ENCODE measurements at places on chromosomes 5 and 9.
A peak's percentile ranks its signal among the peaks of the same experiment; 100 is the strongest.

DNA sequence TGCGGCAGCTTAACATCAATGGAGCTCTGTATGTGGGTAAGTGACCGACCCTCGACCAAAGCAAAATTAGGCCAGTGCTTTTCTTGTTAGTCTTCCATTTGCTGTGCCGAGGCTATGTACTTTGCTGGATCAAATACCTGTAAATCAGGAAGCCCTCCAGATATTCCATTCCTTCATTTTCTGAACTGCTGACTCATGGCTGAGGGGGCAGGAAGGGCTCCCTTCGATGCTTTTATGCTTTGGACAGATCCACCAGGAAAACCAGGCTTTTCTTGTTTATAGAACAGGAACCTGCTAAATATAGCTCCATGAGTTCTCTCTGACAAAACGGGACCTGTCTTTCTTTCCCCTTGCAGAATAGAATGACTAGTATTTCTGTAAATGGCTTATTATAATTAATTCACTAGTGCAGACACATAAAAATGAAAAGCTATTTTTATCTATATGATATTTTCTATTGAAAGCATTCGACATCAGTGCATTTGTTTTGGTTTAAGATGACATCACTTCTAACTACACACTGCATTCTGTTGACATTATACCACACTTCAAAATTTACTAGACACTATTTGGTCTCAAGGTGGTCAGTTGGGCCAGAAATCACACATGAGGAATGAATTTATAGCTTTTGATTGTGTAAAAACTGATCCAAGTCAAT lies 93.3 kb downstream of the LIFR start:
- DNase-seq, result no peak

- peak; percentile 54 for DNase-seq
Observed at GRCh38 chr5:141420855-141421488, at the start of gene PCDHGA11. Gene PCDHGA11 (plus strand): TSS chr5:141421051. CDS start chr5:141421228, 177 bp downstream.

DNA sequence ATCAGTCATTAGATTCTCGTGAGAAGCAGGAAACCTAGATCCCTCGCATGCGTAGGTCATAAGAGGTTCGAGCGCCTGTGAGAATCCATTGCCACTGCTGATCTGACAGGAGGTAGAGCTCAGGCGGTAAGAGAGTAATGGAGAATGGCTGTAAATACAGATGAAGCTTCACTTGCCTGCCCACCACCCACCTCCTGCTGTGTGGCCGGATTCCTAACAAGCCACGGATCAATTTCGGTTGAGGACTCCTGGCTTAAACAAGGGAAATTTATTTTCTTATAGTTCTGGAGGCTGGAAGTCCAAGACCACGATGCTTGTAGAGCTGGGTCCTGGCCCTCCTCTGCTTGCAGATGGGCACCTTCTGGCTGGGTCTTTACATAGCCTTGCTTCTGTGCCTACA lies 200.4 kb downstream of the PCSK5 start:
- DNase-seq, result no peak

DNA sequence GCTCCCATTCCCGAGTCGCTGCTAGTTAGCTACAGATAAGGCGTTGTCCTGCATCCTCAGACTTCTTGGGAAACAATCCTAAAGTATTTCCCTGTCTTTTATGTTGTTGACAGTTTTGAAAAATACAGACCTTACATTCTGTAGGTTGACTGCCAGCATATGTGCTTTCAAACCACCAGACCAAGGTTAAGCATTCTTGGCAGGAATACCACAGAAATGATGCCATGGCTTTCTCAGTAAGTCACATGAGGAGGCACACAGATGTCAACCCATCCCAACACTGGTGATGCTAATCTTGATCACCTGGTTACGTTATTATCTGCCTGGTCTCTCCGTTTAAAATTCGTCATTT lies 871 bp downstream of the GLE1 start:
- no peak for DNase-seq

- no peak for DNase-seq
Observed at GRCh38 chr5:59193616-59194319, 610.9 kb downstream of the RAB3C start.

GRCh38 chr5:78587775-78588291 lies 60.7 kb downstream of the LHFPL2 start:
- DNase-seq, result no peak

DNA sequence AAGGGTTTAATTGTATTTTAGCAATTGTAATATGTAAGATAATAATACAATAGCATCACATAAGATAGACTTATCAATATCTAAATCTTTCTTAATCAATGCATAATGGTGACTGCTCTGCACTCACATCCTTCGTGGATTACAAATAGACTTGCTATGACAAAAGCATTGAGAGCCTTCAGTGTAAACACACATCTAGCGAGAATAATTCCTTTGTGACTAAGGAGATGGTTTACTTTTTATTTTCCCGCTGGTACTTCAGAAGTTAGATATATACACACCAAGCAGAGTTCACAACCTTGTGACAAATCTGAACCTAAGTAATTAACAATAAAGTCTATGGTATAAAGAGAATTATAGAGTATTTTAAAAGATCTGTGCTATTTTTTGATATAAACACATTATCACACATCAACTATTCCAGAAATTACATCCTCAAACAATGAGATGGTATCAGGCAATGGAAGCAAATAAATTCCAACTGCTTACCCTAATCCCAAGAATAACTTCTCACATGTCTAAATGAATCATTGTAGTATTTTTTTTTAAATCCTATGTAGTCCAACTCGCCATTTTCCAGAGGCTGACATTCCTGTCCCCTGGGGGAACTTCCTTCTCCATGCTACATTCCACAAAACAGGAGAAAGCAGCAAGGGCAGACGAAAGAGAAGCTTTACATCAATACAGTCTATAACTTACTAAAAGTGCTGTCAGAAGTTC lies 51.2 kb downstream of the MAPKAP1 start:
- DNase-seq, result no peak

DNA sequence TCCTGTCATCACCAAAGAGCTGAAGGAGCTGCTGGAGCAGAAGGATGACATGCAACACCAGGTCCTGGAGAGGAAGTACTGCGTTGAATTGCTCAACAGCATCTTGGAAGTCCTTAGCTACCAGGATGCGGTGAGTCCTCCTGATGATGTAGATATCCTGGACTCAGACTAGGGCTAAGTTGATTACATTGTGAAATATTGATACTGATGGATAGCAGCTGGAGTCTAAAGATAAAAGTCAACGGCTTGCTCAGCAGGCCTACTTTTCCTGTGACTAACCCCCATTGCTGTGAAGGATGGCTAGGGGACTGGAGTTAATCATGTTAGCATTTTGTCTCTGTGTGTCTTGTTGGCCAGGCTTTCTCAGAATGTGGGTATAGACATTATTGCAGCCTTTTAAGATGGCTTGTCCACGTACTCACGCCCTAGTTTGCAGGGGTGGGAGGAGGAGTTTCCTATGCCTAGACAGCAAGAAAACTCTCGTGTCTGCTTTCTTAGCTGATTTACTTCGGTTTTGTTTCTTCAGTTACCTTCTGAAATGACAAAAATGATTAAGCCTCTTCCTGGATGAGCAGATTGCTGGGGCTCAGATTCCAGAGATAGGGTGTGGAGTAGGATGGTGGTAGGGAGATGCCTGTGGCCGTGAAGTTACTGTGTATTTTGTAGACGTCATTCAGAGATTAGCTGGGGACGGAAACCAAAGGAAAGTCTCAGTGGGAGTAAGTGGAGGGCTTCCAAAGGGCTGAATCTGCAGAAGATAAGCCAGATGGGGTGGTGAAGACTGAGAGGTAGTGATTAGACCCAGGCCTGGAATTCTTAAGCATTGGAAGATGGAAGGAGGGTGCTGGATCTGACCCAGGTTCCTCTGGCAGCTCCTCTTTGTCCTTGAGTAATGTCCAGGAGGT lies 166.3 kb downstream of the DOCK2 start:
- DNase-seq, result no peak

- no peak for DNase-seq
Observed at GRCh38 chr5:125148706-125149105, 402.3 kb upstream of the ZNF608 start.

- DNase-seq, result no peak
Observed at GRCh38 chr5:105754056-105754455, 1916.7 kb downstream of the EFNA5 start.

- no peak for DNase-seq
Observed at GRCh38 chr9:72948575-72949243, 4.1 kb downstream of the ALDH1A1 start.

GRCh38 chr9:34863426-34863825 lies 94.7 kb upstream of the PHF24 start:
- no peak for DNase-seq

DNA sequence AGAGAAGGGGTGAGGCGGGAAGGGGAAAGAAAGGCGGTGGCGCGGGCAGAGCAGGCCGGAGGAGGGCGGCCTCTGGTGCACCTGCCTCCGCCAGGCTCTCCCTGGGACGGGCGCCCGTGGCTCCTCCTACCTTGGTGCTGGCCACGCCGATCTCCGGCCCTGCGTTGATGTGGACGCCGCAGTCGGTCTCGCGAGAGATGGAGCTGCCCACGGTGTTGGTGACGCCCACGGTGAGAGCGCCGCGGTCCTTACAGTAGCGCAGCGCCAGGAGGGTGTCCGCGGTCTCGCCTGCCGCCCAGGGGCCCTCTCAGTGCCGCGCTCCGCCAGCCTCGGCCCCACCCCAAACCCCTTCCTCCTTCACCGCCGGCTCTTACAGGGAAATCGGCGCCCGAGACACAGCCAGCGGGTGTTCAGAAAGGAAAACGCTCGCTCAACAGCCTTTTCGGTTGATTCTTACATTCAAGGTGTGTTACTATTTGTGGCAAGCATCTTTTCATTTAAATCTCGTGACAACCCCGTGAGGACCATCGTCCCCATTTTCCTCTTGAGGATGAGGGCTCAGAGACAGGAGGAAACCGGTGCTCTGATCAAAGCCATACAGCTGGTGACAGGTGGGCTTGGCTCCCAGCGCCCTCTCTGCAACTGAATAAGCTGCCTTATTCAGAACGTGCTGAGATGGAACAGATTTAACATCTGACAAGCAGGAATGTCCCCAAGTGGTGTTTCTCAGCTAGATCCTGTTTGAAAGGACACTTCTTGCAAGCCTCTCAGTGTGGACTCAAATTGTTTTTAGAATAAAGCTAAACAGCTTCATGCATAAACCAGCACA lies 22.0 kb upstream of the MAPK9 start:
- peak; percentile 34 for DNase-seq

- no peak for DNase-seq
Observed at GRCh38 chr9:72635197-72635596, 113.8 kb downstream of the TMC1 start.

DNA sequence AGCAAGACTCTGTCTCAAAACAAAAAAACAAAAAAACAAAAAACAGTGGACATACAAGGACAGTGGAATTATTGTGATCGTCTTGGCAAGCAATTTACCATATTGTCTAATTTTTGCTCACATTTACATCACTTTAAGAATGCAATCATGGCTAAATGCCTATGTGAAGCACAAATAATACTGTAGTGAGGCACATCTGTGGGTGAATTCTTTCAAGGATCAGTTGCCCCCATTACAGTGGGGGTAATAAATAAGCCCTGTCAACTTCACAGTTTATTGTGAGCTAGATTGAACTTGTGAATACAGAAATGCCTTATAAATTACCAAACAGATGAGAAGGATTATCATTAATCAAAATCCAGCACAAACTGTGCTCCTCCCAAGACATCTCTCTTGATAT lies 150.2 kb upstream of the PAPPA start:
- DNase-seq, result no peak

DNA sequence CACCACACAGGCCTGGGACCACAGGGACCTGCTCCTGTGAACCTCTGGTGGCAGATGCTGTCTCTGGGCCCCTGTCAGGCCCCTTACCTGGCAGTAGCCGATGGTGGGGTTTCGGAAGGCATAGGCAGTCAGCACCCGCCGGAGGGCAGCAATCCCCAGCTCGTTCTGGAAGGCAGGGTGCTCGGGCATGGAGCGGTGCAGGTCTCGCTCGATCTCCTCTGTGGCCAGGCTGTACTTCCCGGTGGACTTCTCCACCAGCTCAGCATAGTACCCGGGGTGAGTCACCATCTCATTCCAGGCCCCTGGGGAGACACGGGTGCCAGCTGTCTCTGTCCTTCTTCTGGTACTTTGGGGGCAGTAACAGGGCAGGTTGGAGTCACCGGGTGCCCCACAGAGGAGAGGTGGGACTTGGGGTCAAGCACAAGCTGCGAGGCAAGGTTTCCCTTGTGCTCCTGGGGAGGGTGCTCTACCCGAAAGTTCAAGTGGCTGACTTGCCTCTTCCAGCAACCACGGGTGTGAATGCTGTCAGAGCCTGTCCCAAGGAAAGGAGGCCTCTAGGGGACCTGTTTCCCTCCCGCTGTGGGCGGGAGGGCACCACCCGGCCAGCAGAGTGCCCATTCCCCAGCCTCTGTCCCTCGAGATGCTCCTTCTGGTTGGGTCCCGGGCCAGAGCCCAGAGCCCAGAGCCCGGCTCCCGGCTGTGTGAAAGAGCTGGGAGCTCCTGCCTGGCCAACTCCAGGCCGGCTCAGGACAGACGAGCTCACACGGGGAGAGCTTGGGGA lies 19.8 kb upstream of the MRNIP start:
- DNase-seq, result no peak

DNA sequence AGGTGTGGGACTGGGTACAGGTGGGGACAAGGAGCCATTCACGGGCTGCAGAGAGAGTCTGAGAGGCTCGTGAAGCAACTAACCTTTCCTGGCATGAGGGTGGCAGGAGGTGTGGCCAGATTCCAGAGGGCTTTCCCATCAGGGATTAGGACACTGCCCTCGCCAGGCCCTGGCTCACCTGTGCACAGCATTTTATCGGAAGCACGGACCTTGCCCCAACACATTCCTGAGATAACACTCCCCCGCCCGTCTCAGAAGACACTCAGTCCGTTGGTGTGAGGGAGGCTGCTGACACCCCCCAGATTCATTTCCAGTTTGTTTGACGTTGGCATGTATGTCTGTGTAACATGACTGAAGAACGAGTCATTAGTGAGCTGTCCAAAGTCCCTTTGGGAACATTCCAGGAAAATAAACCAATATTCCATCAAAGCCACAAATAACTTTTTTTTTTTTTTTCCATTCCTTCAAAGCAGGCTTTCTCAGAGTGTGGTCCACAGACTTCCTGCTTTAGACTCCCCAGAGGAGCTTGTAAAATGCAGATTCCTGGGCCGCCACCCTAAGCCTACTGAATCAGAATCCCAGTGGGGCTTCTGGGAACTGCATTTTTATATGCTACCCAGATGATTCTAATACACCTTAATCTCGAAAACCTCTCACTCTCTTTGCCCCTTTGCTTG lies 23.4 kb downstream of the WWC1 start:
- DNase-seq, result no peak

DNA sequence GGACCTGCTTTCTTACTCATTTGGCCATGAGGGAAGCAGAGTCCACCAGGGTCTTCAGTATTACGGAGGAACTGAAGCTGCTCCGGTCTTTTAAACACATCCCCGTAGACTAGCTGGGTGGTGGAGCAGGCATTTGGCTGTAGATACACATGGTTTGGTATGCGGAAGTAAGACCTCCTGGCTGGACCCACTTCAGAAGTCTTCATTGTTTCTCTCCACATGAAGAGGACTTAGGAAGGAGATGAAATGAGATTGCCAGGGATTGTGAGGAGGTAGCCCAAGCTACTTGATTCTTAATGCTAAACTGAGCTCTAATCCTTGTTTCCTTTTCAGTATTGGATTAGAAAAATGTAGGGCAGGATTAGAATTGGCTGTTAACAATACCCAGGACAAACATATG lies 32.9 kb downstream of the STXBP1 start:
- DNase-seq, result no peak

Data from stimulated activated CD4-positive, alpha-beta T cell treated with anti-CD3 and anti-CD28 coated beads, Interleukin-2, amount 100 ng/mL, for 48 hours (primary cell).